ENCODE measurements at places on chromosomes 1 and 21.
A peak's percentile ranks its signal among the peaks of the same experiment; 100 is the strongest.

DNA sequence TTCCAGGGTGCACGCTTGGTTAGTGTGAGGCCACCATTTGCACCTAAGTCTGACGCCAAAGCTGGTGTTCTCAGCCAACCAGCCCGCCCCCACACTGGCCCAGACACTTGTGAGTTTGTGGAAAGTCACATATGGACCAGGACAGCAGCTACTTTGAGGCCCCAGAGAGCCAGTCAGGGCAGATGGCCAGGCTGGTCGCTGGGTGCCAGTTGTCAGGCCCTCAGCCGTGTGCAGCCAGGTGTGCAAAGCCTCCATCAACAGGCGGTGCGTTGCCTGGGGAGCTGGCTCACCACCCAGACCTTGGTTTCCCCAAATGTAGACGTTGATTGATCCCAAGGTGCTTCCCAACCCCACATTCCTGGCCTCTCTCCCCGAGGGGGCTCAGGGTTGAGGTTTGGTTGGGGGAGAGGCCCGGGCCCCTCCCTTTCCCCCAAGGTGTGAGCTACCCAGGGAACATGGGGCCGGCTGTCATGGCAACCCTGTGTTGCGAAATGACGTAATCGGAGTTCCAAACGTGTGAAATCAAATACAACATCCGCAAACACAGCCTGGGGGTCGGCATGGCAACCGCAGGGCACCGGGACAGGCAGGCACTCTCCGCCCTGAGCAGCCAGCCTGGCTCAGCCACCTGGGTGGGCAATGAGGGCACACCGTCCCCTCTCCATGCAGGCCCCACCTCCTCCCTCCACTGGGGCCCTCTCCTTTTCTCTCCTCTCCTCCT, 42.2 kb upstream of the WNT4 start:
- H3K27ac ChIP-seq: no peak overlapping the region
- no peaks in the 10 kb centered on the region for H3K4me1 ChIP-seq
- H3K4me3 ChIP-seq: no peak overlapping the region
- H3K27me3 ChIP-seq: no peaks in the 10 kb centered on the region
- no peaks in the 10 kb centered on the region for H3K36me3 ChIP-seq

- H3K36me3 ChIP-seq: no peaks in the 10 kb centered on the region
- H3K4me1 ChIP-seq: no peaks in the 10 kb centered on the region
- no peaks in the 10 kb centered on the region for H3K27me3 ChIP-seq
- no peak overlapping the region for H3K4me3 ChIP-seq
Measured at GRCh38 chr1:147560765-147561471, 19.6 kb downstream of the BCL9 start.

GRCh38 chr1:192506741-192507155, 68.8 kb upstream of the RGS1 start:
- no peak overlapping the region for H3K27ac ChIP-seq
- no peak for DNase-seq
- no peaks in the 10 kb centered on the region for H3K27me3 ChIP-seq
- H3K4me3 ChIP-seq: no peak overlapping the region
- no peaks in the 10 kb centered on the region for H3K4me1 ChIP-seq

- H3K4me3 ChIP-seq: no peak overlapping the region
- H3K27ac ChIP-seq: no peak overlapping the region
- no peaks in the 10 kb centered on the region for H3K36me3 ChIP-seq
- no peaks in the 10 kb centered on the region for H3K4me1 ChIP-seq
Measured at GRCh38 chr1:84947536-84948410, 49.1 kb downstream of the MCOLN2 start.

DNA sequence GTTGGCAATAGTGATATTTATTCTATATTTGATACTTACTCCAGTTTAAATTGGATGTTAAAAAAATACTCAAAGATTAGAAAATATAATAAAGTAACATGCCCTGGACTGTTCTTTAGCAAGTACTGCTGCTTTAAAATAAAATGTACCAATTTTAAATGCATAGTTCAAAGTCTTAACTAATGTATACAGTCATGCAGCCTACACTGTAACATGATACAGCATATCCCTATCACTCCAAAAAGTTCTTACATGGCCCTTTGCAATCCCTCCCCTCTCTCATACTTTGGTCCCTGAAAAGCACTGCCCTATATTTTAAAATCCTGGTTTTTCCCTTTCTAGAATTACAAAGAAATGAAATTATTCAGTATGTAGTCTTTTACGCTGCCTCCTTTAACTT, 726.6 kb downstream of the LTN1 start:
- H3K27ac ChIP-seq: no peak overlapping the region
- no peak for DNase-seq

DNA sequence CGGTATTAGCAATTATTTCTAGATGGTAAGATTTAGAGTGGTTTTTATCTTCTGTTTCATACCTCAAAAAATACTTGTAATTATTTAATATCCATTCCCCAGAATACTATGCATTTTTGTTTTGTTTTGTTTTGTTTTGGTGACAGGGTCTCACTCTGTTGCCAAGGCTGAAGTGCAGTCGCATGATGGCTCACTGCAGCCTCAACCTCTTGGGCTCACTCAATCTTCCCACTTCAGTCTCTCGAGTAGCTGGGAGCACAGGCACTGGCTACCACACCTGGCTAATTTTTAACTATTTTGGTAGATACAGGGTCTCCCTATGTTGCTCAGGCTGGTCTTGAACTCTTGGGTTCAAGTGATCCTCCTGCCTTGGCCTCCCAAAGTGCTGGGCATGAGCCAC, 252.7 kb downstream of the AKT3 start:
- no peak overlapping the region for H3K27ac ChIP-seq
- H3K4me3 ChIP-seq: no peak overlapping the region
- H3K27me3 ChIP-seq: no peaks in the 10 kb centered on the region
- H3K4me1 ChIP-seq: peaks cover 7% of the 10 kb centered on the region

DNA sequence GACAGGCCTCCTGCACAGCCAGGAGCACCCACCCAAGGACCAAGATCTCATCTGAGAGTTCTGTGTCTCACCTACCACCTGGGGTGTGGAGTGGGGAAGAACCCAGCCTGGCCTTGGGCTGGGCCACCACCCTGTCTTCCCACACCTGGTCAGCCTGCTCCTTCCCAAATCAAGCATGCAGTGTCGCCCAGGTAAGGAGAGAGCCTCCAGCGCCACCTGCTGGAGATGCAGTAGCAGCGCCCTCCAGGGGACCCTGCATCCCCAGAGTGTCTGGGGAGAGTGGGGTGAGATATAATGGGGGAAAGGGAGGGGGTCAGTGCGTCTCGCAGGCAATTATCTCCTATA, 32.3 kb downstream of the KIAA2013 start:
- H3K27me3 ChIP-seq: peaks cover 16% of the 10 kb centered on the region
- no peak overlapping the region for H3K4me3 ChIP-seq
- H3K36me3 ChIP-seq: no peaks in the 10 kb centered on the region
- no peaks in the 10 kb centered on the region for H3K4me1 ChIP-seq
- H3K27ac ChIP-seq: no peak overlapping the region

DNA sequence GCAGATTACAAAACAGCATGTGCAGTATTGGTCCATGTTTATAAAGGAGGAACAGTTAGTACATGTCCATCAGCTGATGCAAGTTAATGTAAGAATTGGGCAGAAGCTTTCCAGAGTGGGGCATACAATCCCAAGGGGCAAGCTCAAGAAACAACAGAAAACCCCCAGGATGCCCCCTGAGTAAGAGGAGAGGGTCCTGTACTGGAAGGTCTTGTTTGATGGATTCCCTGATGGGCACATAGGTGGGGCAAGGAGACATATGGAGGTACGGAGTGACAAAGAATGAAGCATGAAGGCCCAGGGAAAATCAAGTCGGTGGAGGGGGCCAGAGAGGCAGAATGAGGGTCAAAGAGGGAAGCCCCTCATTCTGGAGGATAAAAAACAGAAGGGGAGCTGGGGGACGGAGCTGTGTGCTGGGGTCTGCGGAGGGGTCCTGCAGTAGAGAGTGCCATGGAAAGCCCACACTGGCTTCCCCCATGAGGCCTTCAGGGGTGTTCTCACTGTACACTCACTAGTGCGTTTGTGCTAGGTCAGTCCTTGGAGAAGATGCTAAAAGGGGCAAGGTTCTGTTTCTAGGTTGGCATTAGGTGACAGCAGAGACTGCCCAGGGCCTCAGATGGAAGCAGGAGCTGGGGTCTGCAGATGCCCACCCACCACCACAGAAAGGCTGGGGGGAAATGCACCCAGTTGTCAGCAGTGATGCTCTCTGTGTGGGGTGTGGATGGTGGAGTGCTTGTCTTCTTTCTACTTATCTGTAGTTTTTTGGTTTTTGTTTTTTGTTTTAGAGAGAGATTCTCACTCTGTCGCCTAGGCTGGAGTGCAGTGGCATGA, 12.5 kb upstream of the MATN1 start:
- peaks cover 5% of the 10 kb centered on the region for H3K4me1 ChIP-seq
- no peaks in the 10 kb centered on the region for H3K27me3 ChIP-seq
- peaks cover 84% of the 10 kb centered on the region for H3K36me3 ChIP-seq
- no peak for DNase-seq
- no peak overlapping the region for H3K27ac ChIP-seq

- H3K4me1 ChIP-seq: no peaks in the 10 kb centered on the region
- no peak overlapping the region for H3K27ac ChIP-seq
- no peaks in the 10 kb centered on the region for H3K27me3 ChIP-seq
- DNase-seq: no peak
- H3K4me3 ChIP-seq: no peak overlapping the region
Measured at GRCh38 chr1:87249803-87250202, 78.9 kb upstream of the LMO4 start.

GRCh38 chr1:84540759-84541158, 33.5 kb downstream of the CTBS start:
- H3K36me3 ChIP-seq: no peaks in the 10 kb centered on the region
- no peaks in the 10 kb centered on the region for H3K4me1 ChIP-seq
- H3K27ac ChIP-seq: no peak overlapping the region
- no peak for DNase-seq

- H3K27me3 ChIP-seq: no peaks in the 10 kb centered on the region
- H3K27ac ChIP-seq: no peak overlapping the region
- DNase-seq: no peak
- H3K4me3 ChIP-seq: no peak overlapping the region
- H3K36me3 ChIP-seq: peaks cover 27% of the 10 kb centered on the region
- peaks cover 5% of the 10 kb centered on the region for H3K4me1 ChIP-seq
Measured at GRCh38 chr1:6586404-6586816, 6.6 kb downstream of the ZBTB48 start.

GRCh38 chr1:212520746-212521145, 87.8 kb upstream of the ATF3 start:
- no peak for DNase-seq
- H3K27ac ChIP-seq: no peak overlapping the region
- H3K4me1 ChIP-seq: no peaks in the 10 kb centered on the region
- peaks cover 4% of the 10 kb centered on the region for H3K27me3 ChIP-seq

GRCh38 chr1:7046314-7046713, 261.1 kb downstream of the CAMTA1 start:
- H3K27me3 ChIP-seq: no peaks in the 10 kb centered on the region
- no peak overlapping the region for H3K27ac ChIP-seq
- no peaks in the 10 kb centered on the region for H3K4me1 ChIP-seq
- no peak for DNase-seq

DNA sequence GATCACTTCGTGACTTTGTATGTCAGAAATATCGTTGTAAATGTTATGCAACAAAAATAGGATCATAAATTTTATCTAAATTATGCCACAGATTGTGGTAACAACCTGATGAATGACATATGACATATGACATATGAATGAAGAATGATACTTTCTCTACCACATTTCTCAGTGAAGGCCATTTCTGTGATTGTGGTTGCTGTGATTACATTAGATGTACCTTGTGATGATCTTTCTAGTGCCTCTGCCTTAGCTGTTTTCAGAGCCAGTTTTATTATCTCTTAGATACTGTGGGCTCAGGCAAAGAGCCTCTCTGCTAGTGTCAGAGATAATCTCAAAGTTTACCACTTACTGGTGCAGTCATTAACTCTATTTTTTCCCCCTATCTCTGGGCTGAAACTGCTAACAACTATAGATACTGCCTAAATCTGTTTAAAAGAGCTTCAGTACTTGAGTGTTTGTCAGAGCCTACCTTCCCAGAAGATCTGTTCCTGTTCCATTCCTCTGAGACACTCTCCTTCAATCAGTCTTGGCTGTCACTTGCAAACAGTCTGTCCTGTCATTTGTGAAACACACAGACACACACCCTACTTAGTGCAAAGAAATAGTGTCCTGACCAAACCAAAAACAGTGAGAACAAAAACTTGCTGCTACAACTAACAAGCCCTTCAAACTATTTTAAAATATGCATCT, 55.5 kb downstream of the HMCN1 start:
- no peak for DNase-seq
- H3K27me3 ChIP-seq: no peaks in the 10 kb centered on the region
- H3K4me1 ChIP-seq: no peaks in the 10 kb centered on the region

DNA sequence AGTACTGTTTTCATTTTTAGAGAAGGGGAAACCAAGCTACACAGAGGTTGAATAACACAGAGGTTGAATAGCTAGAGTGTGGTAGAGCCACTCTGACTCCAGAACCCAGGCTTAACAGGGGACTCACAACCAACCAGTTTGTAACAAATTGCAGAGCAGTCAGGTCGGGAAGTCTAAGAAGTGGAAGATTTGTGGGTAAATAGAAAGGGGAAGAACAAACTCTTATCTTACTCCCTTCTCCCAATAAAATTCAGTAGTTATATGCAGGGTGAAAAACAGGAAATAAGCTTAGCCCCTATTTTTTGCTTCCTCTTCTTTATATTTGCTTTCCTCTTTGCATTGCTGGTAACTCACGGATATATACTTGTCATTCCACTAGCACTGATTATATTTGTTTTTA, 23.2 kb downstream of the CDC42 start:
- H3K27me3 ChIP-seq: no peaks in the 10 kb centered on the region
- H3K4me3 ChIP-seq: peak overlapping the region; percentile 6
- peak overlapping the region; percentile 23 for H3K27ac ChIP-seq
- H3K4me1 ChIP-seq: peaks cover 53% of the 10 kb centered on the region
- DNase-seq: no peak

- no peaks in the 10 kb centered on the region for H3K36me3 ChIP-seq
- H3K27me3 ChIP-seq: no peaks in the 10 kb centered on the region
- no peaks in the 10 kb centered on the region for H3K4me1 ChIP-seq
- H3K4me3 ChIP-seq: no peak overlapping the region
Measured at GRCh38 chr1:87684713-87685205, 356.1 kb downstream of the LMO4 start.

GRCh38 chr1:15626269-15626950, 9.2 kb downstream of the DDI2 start:
- no peak overlapping the region for H3K4me3 ChIP-seq
- DNase-seq: no peak
- no peak overlapping the region for H3K27ac ChIP-seq
- peaks cover 28% of the 10 kb centered on the region for H3K36me3 ChIP-seq
- H3K27me3 ChIP-seq: no peaks in the 10 kb centered on the region
- H3K4me1 ChIP-seq: peaks cover 2% of the 10 kb centered on the region

DNA sequence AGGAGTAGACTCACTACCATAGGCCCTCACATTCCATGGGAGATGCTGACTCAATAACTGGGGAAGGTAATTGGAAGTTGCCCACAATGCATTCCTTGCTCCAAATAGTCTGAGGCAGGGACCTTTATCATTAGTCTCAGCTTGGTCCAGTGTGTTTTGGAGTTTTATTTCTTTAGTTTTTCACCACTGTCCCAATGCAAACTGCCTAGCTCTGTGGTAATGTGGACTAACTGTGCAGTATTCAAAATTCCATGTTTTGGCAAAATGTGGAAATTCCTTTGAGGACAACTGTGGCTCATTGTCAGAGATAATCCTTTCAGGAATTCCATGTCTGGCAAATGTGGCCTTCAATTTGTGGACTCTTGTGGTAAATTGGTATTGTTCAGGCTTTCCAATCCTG, 78.1 kb upstream of the PAPPA2 start:
- H3K4me1 ChIP-seq: no peaks in the 10 kb centered on the region
- no peak overlapping the region for H3K4me3 ChIP-seq
- H3K36me3 ChIP-seq: no peaks in the 10 kb centered on the region
- no peak overlapping the region for H3K27ac ChIP-seq
- H3K27me3 ChIP-seq: no peaks in the 10 kb centered on the region

- H3K4me3 ChIP-seq: peak overlapping the region; percentile 88
- H3K4me1 ChIP-seq: peaks cover 10% of the 10 kb centered on the region
- peak; percentile 18 for DNase-seq
- H3K36me3 ChIP-seq: no peaks in the 10 kb centered on the region
- H3K27ac ChIP-seq: peak overlapping the region; percentile 56
Measured at GRCh38 chr1:167722152-167722869, 529 bp downstream of the MPZL1 start.
